ENCODE measurements at places on chromosomes 5 and 9. TPM values are rescaled to one million over a fixed set of nuclear protein-coding genes. Genes with fewer than 3 reads are reported as not detected.

GRCh38 chr5:125257997-125258396 is 511.6 kb upstream of the ZNF608 start:
- no peak for ATAC-seq
- H3K27me3 ChIP-seq = no peaks in the 10 kb centered on the region
- H3K27ac ChIP-seq = no peak overlapping the region

DNA sequence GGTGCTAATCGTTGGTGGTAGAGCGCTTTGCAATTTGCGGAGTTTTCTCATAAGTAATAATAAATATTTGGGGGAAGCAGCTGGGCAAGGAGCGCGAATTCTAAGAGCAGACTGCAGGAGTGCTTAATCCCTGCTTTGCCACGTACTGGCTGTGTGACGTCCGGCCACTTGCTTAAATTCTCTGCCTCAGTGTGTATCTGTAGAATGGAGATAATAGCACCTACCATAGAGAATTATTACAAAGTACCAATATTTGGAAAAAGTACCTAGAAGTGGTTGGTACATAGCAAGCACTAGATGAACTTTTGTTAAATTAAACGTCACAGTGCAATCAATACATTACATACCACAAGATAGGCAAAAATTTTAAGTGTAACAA is 598 bp upstream of the TMED7 start:
- H3K27me3 ChIP-seq = no peaks in the 10 kb centered on the region
- peaks cover 18% of the 10 kb centered on the region for H3K36me3 ChIP-seq
- H3K4me1 ChIP-seq = peaks cover 10% of the 10 kb centered on the region
- no peak overlapping the region for H3K4me3 ChIP-seq

DNA sequence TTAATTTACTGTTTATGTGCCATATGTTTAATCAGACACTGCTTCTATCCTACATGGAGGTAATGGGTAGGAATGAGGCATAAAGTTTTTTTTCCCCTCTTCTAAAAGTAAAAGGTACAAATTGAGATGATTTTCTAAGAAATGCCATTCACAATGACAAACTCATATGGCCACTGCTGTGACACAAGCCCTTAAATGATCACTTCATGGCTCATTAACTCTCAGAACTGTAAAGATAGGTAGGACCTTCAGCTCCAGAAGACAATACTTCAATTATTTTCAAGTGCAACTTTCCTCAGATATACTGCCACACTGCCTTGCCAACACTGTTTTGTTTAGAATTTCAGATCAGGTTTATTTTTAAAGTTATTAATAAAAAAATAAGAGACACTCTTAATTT is 362.9 kb upstream of the ZNF608 start:
- H3K27me3 ChIP-seq = no peaks in the 10 kb centered on the region
- no peaks in the 10 kb centered on the region for H3K4me1 ChIP-seq
- H3K36me3 ChIP-seq = no peaks in the 10 kb centered on the region
- no peak overlapping the region for H3K4me3 ChIP-seq

GRCh38 chr9:114060070-114060469 is 18.0 kb downstream of the AMBP start:
- H3K27me3 ChIP-seq = peaks cover 18% of the 10 kb centered on the region
- no peak overlapping the region for H3K27ac ChIP-seq
- H3K4me1 ChIP-seq = no peaks in the 10 kb centered on the region
- no peak for ATAC-seq
- H3K4me3 ChIP-seq = no peak overlapping the region
- H3K36me3 ChIP-seq = no peaks in the 10 kb centered on the region

GRCh38 chr5:7246287-7246686 is 149.7 kb upstream of the ADCY2 start:
- H3K36me3 ChIP-seq = no peaks in the 10 kb centered on the region
- peaks cover 4% of the 10 kb centered on the region for H3K27me3 ChIP-seq
- H3K27ac ChIP-seq = no peak overlapping the region

DNA sequence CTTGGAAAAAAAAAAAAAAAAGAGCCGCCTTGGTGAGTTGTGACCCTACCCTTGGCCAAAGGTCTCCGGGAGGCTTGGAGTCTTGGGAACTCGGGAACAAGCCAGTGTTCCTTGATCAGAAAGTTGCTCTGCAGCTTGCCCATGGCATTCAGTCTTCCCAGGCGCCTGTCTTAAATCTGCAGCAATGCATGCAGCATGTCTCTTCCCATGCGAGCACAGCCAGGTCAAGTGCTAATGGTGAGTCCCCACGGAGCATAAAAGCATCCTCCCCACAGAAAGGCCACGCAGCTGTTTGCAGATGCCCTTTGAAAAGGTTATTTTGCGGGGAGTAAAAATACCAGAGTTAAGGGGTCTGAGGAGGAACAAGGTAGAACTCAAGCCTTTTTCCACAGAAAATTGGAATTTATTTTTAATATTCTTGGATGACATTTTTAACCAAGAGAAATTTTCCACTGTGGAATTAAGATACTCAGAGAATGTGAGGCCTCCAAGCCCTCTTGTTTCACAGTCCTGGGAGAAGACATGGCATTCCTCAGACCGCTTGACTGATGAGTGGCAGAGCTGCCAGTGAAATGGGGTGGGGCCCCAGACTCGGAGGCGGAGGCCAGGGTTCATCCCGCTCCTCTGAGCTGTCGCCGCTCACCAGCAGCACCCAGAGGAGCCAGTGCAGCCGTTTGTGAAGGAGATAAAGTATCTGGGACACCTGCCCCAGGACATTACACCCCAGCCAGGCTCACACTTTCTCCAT is 81.6 kb downstream of the CYFIP2 start:
- H3K27me3 ChIP-seq = no peaks in the 10 kb centered on the region
- H3K27ac ChIP-seq = no peak overlapping the region
- H3K4me1 ChIP-seq = peaks cover 66% of the 10 kb centered on the region
- ATAC-seq = no peak

GRCh38 chr5:56673171-56673570 is 142.2 kb upstream of the MAP3K1 start:
- H3K36me3 ChIP-seq = no peaks in the 10 kb centered on the region
- peak overlapping the region; percentile 7 for H3K4me3 ChIP-seq
- H3K27me3 ChIP-seq = no peaks in the 10 kb centered on the region
- ATAC-seq = no peak
- no peak overlapping the region for H3K27ac ChIP-seq

DNA sequence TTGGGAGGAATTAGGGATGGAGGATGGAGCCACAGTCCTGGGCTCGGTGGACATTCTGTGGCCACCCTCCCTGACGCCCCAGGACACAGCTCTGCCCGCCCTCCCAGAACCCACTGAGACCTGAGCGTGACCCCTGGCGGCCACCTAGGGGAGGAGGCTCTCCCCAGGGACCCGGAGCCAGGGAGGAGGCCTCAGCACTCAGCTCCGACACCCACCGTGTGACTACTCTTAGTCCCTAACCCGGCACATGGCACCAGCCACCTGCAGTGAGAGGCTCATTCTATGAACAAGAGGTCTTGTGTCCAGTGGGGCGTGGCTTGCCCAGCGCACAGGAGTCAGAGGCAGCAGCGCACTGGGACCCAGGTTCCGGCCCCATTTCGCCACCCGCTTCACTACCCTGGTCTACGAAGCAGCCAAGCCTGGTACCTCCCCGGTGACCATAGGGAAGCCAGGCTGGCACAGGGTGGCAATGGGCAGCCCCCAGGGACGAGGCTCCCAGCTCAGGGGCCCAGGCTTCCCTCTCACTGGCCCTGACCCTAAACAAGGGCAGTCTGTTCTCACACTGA is 10.2 kb downstream of the SARDH start:
- H3K4me3 ChIP-seq = no peak overlapping the region
- no peak for ATAC-seq
- no peaks in the 10 kb centered on the region for H3K36me3 ChIP-seq
- H3K4me1 ChIP-seq = peaks cover 6% of the 10 kb centered on the region

DNA sequence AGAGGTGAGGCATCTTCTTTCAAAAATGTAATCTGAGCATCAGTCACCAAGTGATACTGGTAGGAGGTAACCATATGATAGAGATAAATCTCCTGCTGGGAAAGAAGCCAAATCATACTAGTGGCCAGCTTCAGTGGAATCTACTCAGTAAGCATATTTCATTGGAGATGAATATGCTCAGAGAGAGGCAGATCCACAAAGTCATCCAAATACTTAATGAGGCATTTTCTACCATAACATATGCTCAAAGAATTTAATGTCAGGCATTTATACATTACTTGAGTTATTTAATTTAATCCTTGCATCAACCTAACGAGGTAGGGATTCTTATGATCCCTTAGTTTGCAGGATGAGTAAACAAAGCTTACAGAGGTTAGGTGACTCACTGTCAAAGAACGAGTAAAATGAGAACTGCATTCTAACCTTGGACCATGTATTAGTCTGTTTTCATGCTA is 50.9 kb upstream of the DMRTA1 start:
- no peaks in the 10 kb centered on the region for H3K4me1 ChIP-seq
- no peaks in the 10 kb centered on the region for H3K27me3 ChIP-seq
- H3K4me3 ChIP-seq = no peak overlapping the region

DNA sequence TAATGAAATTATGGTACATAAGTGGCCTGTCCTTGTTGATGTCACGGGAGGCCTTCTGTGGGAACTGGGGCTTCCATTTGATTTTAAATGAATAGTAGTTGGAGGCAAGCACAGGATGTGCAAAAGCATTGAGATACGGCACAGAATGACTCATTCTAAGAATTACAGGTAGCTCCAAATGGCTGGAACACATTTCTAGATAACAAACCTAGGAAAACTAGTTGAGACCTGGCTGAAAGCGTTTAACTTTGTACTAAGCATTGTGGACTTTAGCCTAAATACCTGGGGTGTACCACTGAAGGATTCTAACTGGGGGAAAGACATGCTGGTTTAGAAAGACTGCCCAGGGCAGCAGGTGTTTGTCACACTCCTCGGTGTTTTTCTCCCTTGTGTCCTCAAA is 9.4 kb downstream of the SKP2 start:
- no peaks in the 10 kb centered on the region for H3K27me3 ChIP-seq
- peaks cover 93% of the 10 kb centered on the region for H3K36me3 ChIP-seq
- H3K27ac ChIP-seq = no peak overlapping the region
- no peak for ATAC-seq
- no peak overlapping the region for H3K4me3 ChIP-seq

DNA sequence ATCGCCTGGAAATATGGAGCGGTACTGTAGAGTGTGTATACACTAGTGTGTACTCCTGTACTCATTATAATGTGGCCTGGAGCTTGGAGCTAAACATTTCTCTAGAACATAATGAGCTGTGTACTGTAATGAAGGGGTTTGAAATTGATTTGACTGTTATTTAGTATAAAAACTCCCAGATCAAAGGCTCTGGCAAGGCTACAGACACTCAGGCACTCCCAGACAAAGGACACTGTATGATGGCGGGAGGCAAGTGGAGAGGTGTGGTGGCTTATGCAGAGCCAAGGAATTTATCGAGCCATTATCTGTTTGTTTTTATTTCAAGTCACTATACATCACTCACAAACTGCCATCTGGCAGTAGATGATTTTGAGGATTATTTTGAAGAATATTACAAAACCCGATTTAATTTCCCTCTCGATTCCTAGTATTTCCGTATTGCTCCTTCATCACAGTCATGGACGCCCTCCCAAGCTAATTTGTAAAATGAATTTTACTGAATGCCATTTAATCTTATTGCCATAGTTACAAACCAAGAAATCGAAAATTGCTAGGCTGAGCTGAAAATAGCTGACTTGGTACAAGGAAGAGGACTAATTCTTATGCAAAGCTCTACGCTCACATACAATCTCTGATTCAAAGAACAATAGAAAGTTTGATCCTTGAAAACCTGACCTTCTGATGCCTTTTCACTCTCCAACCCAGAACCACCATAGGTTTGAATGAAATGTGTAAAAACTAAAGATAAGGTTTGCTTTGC is 240.2 kb upstream of the SEMA6A start:
- H3K4me3 ChIP-seq = no peak overlapping the region
- no peak for ATAC-seq
- H3K27me3 ChIP-seq = no peaks in the 10 kb centered on the region
- no peaks in the 10 kb centered on the region for H3K36me3 ChIP-seq

The PCDHA9 gene
- not detected for total RNA-seq

GRCh38 chr9:89781838-89782540 is 177.2 kb downstream of the GADD45G start:
- H3K27me3 ChIP-seq = no peaks in the 10 kb centered on the region
- no peaks in the 10 kb centered on the region for H3K4me1 ChIP-seq
- no peak overlapping the region for H3K4me3 ChIP-seq

- peaks cover 14% of the 10 kb centered on the region for H3K4me1 ChIP-seq
- H3K4me3 ChIP-seq = peak overlapping the region; percentile 100
- ATAC-seq = no peak
- no peaks in the 10 kb centered on the region for H3K27me3 ChIP-seq
Measured at GRCh38 chr5:10351199-10351905, 2.1 kb upstream of the MARCHF6 start.

The TNC gene
- not detected for total RNA-seq

DNA sequence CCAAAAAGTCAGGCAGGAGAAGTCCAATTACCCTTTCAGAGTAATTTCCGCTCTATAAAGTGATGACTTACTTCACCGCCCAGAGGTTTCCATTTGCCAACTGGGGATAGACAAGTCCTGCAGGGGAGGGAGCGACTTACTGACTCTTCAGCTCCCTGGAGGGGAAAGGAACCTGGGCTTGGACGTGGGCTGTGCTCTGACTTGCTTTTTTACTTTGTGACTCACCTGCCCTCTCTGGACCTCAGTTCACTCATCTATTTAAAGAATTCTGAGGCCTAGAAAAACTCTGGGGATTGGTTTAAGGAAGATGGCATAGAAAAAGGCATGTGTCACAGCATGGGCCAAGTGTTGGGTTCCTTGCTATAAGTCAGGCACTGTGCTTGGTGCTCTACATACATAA is 180.4 kb upstream of the TRIM32 start:
- no peaks in the 10 kb centered on the region for H3K27me3 ChIP-seq
- no peak overlapping the region for H3K27ac ChIP-seq
- H3K4me3 ChIP-seq = no peak overlapping the region

The SLC25A25 gene
- 10.8 TPM for total RNA-seq

DNA sequence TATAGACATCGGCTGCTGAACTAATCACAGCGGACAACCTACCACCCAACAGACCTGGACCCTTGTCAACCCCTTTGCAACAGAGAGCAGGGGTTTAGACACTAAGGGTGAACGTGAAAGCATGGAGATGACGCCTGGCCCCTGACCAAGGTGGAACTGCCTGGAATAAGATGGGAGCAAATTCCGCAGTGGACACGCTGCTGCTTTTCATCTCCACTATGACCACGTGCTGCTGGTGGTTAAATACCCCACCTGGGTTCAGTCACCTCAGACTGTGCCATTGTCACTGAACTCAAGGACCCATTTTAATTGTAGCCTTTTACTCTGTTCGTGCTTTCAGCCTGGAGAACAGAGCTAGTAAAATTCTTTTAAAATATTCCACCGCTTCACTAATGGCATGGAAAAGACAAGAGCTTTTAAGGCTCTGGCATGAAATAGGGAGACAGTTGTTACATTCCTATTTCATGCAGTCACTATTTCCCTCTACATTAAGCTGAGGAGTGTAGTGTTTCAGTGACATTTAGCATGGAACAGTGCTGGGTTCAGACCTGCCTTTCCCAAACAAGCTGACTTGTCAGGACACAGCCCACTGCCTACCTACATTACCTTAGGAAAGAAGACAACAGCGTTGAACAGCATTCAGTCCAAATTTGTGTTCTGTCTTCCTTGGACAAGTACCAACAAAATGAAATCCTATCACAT is 96.8 kb downstream of the ANKRD18B start:
- H3K4me1 ChIP-seq = peaks cover 4% of the 10 kb centered on the region
- no peak overlapping the region for H3K4me3 ChIP-seq
- no peaks in the 10 kb centered on the region for H3K36me3 ChIP-seq
- no peak overlapping the region for H3K27ac ChIP-seq
- ATAC-seq = no peak

The PCDHA2 gene
- total RNA-seq = not detected
